ENCODE measurements at places on chromosomes 7 and 10. TPM values are rescaled to one million over a fixed set of nuclear protein-coding genes. Genes with fewer than 3 reads are reported as not detected.

DNA sequence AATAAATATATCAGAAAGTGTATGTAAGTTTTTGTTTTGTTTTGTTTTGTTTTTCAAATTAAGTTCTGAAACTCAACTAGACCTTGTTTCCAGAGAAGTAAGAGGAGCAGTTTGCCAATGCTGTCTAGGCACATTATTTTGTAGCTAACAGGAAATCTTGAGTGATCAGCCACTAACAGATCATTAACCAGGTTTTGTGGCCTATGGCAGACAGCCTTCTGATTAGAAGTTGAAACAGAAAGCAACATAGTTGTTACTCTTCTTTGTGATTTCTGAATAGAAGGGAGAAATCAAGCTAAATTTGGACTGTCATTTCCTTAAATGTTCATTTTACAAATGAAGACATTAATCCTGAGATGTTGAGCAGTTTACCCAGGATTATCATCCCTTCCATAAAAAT lies 142.6 kb downstream of the PLXDC2 start:
- H3K4me3 ChIP-seq = no peak overlapping the region
- no peak for DNase-seq
- no peaks in the 10 kb centered on the region for H3K4me1 ChIP-seq

DNA sequence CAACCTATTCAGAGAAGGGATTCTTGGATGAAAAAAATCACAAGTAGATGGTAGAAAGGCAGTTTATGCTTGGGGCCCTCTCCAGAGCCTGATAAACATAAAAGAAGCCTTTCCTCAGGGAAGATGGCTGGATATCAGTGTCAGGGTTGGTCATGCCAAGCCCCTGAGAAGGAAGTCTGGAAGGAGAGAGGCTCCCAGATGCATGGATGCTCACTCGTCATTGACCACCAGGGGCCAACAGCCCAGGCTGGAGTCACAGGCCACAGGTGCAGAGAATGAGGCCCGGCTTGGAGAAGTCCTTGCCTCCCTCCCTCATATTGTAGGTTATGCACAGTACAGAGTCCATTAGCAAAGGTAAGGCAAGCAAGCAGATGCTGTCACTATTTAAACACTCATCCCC lies 506.7 kb downstream of the GRID1 start:
- H3K4me3 ChIP-seq = no peak overlapping the region
- H3K27me3 ChIP-seq = no peaks in the 10 kb centered on the region
- H3K27ac ChIP-seq = no peak overlapping the region
- H3K36me3 ChIP-seq = no peaks in the 10 kb centered on the region
- no peak for DNase-seq
- no peaks in the 10 kb centered on the region for H3K4me1 ChIP-seq

GRCh38 chr7:132485600-132486273 lies 90.5 kb downstream of the PLXNA4 start:
- H3K27me3 ChIP-seq = no peaks in the 10 kb centered on the region
- peak overlapping the region; percentile 29 for H3K27ac ChIP-seq
- H3K4me3 ChIP-seq = no peak overlapping the region
- DNase-seq = no peak

GRCh38 chr10:113056030-113056429 lies 106.0 kb downstream of the TCF7L2 start:
- H3K27ac ChIP-seq = peak overlapping the region; percentile 87
- H3K4me3 ChIP-seq = no peak overlapping the region
- no peak for DNase-seq
- H3K27me3 ChIP-seq = no peaks in the 10 kb centered on the region
- no peaks in the 10 kb centered on the region for H3K36me3 ChIP-seq

DNA sequence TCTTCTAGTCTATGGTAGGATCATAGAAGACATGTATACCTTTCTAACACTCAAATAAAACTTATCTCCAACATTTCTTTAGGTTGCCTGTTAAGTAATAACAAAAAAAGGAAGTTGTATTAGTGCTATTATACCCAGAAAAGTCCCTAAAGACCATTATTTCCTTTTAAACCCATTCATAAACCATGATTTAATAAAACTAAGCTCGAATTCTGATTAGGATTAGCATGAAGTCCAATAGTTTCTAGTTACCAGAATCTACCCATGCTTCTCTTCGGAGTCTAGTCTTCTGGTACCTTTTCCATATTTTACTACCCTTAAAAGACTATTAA lies 62.7 kb downstream of the USP6NL start:
- no peaks in the 10 kb centered on the region for H3K4me1 ChIP-seq
- H3K27ac ChIP-seq = no peak overlapping the region
- no peak overlapping the region for H3K4me3 ChIP-seq
- no peaks in the 10 kb centered on the region for H3K27me3 ChIP-seq
- H3K36me3 ChIP-seq = no peaks in the 10 kb centered on the region

DNA sequence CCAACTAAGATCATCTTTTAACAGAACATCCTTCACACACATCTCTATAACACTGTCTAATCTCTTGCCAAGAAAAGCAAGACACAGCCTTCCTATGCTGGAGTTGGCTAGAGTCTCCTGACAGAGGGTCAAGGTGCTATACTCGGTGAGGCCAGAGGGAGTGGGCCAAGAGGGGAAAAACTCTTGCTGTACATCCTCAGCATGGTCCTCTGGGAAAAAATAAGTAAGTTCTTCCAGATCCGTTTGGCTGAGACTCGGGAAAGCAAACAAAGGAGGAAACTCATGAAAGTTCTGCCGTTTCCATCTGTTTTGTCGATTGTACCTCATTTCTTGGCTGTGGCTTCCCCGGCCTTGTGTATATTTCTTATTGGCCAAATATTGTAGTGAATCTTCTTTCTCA lies 33.9 kb downstream of the VWDE start:
- H3K36me3 ChIP-seq = no peaks in the 10 kb centered on the region
- no peak overlapping the region for H3K27ac ChIP-seq
- no peak for DNase-seq
- H3K27me3 ChIP-seq = no peaks in the 10 kb centered on the region
- no peaks in the 10 kb centered on the region for H3K4me1 ChIP-seq

- H3K27me3 ChIP-seq = no peaks in the 10 kb centered on the region
- H3K4me1 ChIP-seq = no peaks in the 10 kb centered on the region
- H3K27ac ChIP-seq = no peak overlapping the region
- H3K36me3 ChIP-seq = no peaks in the 10 kb centered on the region
- DNase-seq = no peak
Measured at GRCh38 chr7:114862406-114862805, 59.5 kb upstream of the MDFIC start.

DNA sequence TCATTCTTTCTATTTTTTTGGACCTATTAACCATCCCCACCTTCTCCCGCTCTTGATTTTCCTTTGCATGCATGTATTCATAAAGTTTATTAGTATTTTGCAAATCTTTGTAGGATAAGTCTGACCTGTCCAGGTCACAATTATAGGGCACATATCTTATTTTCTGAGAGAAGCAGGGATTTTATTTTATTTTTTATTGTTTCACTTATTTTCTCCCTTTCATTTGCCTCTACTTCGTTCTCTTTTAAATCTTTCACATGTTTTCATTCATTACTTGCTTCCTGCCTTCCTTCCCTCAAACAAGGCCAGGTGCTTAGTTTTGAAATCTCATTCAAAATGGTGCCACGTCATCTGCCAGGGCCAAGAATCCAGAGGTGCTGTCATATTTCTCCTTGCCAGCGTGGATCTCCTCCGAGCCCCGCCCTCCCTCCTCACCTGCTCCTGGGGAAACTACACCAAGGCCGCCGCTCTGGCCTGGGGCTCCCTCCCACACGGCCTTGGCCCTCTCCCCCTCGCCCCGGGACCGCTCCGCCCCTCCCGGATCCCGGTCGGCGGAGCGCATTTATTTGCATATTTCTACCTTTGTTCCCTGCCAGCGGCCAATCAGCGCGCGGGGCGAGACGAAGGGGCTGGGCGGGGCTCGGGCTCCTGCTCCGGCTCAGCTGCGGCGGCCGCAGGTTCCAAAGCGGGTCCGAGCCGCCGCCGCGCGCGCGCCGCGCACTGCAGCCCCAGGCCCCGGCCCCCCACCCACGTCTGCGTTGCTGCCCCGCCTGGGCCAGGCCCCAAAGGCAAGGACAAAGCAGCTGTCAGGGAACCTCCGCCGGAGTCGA lies at the start of gene TSPAN13:
TSPAN13 (plus strand) TSS at position 654 of the 830 bp plus-strand sequence. CDS start 213 bp downstream, outside the sequence.
- no peaks in the 10 kb centered on the region for H3K27me3 ChIP-seq
- peak within 1 kb of the TSS; percentile 45 for H3K4me3 ChIP-seq
- DNase-seq = peak; percentile 90
- peak within 1 kb of the TSS; percentile 85 for H3K27ac ChIP-seq
- H3K36me3 ChIP-seq = no peaks in the 10 kb centered on the region

DNA sequence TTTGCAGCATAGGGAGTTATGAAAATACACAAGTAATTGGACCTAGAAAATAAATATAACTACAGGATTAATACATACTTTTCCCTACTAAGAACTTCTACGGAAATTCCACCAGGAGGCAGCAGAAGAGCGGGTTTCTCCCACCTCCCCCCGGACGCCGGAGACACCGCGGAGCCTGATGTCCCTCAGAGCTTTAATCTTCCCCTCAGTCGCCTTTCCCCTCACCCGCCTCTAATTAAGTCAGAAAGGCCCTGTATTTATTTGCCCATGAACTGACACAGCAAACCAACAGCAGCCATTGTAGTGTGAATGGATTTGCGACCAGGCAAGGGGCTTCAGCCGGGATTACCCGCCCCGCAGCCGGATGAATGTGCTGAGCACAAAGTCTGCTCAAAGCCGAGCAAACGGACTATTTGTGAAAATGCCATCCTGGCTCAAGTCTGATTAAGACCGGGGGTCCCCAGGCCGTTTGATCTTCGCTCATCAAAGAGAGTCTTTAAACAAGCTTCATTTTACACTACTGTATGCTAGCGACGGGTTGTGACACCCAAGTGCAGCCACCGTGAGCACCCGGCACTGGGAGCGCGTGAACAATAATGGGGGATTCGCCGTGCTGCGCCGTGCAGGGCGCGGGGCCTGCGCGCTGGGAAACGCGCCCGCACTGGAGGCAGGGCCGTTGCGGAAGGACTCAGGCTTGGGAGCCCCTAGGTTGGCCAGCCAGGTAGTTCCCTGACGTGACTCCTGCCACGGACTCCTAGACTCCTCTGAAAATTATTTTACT lies 5.6 kb upstream of the DKK1 start:
- no peak overlapping the region for H3K27ac ChIP-seq

- no peak overlapping the region for H3K27ac ChIP-seq
- no peaks in the 10 kb centered on the region for H3K36me3 ChIP-seq
- H3K4me1 ChIP-seq = peaks cover 3% of the 10 kb centered on the region
- H3K4me3 ChIP-seq = no peak overlapping the region
- no peak for DNase-seq
Measured at GRCh38 chr7:129436335-129436923, 2.2 kb downstream of the STRIP2 start.

GRCh38 chr10:100986952-100987684 lies at the start of the genes MRPL43 and TWNK:
Gene MRPL43 (minus strand): TSS chr10:100987497. CDS start chr10:100987443, 54 bp downstream.
Gene TWNK (plus strand): TSS chr10:100987543. CDS start chr10:100988211, 668 bp downstream.
- peak; percentile 70 for DNase-seq
- H3K4me3 ChIP-seq = peak within 1 kb of the TSS; percentile 65
- no peaks in the 10 kb centered on the region for H3K36me3 ChIP-seq
- peaks cover 16% of the 10 kb centered on the region for H3K4me1 ChIP-seq
- H3K27ac ChIP-seq = peak within 1 kb of the TSS; percentile 40

GRCh38 chr7:50665403-50666123 lies 100.4 kb upstream of the DDC start:
- no peak overlapping the region for H3K27ac ChIP-seq
- no peak overlapping the region for H3K4me3 ChIP-seq
- no peaks in the 10 kb centered on the region for H3K36me3 ChIP-seq
- peaks cover 17% of the 10 kb centered on the region for H3K4me1 ChIP-seq
- DNase-seq = no peak

The CLDN4 gene
- total RNA-seq = 143 TPM

The GNGT1 gene
- total RNA-seq = not detected

The GPR22 gene
- not detected for total RNA-seq

The ITGB8 gene
- 1.6 TPM for total RNA-seq

The HILPDA gene
- 25.3 TPM for total RNA-seq

The SEMA3E gene
- 11.8 TPM for total RNA-seq

Measured in breast epithelium (tissue), 4 donors.